MM.1S (cell line): ENCODE measurements at places on chromosomes 7 and 10.

- DNase-seq = no peak
Observed at GRCh38 chr10:58637352-58637751, 124.7 kb downstream of the BICC1 start.

- DNase-seq = no peak
Observed at GRCh38 chr10:133530506-133530905, 3.3 kb downstream of the CYP2E1 start.

GRCh38 chr7:30925117-30925516 is 13.5 kb downstream of the AQP1 start:
- DNase-seq = no peak

DNA sequence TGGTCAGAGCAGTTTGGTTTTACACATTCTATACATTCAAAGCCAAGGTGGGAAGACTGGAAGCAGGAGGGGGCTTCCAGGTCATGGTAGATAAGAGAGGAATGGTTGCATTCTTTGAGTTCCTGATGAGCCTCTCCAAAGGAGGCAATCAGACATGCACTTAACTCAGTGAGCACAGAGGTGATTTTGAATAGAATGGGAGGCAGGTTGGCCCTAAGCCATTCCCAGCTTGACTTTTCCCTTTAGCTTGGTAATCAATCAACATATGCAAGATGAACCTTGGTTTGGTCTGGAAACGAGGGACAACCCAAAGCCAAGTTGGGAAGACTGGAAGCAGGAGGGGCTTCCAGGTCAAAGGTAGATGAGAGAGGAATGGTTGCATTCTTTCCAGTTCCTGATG is 31.4 kb downstream of the TCERG1L start:
- no peak for DNase-seq

DNA sequence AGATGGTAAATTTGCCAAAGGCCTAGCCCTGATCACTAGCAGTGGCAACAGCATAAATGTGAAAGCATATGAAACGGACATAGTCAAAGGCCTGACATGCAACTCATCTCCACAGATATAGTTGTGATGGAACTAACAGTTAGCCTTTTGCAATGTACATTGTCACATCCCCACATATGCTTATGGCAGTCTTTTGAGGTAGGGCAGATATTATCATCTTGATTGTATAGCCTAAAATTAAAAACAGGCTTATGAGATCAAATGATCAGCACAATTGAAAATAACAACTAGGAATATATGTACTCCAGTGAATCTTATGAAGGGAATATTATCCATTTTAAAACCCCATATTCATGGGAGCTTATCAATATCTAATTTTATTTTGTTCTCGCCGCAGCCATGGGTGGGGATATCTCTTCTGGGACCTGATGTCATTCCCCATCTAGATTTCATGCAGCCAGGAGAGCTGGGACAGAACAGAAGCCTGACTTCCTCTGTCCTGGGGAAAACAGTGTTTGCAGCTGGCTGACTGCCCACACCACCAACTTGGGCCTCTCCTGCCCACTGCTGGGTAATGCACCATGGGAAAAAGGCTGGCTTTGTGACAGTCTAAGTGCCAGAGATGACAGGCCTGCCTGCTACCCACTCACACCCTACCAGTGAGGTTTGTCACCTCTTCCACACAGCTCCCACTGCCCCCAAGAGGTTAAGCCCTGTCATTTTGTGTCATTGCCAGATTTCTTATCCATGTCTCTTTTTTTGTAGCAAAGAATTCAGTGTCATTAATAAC is 180.2 kb upstream of the FZD1 start:
- no peak for DNase-seq

GRCh38 chr7:100602889-100603725 is 944 bp downstream of the PCOLCE start:
- DNase-seq = no peak

DNA sequence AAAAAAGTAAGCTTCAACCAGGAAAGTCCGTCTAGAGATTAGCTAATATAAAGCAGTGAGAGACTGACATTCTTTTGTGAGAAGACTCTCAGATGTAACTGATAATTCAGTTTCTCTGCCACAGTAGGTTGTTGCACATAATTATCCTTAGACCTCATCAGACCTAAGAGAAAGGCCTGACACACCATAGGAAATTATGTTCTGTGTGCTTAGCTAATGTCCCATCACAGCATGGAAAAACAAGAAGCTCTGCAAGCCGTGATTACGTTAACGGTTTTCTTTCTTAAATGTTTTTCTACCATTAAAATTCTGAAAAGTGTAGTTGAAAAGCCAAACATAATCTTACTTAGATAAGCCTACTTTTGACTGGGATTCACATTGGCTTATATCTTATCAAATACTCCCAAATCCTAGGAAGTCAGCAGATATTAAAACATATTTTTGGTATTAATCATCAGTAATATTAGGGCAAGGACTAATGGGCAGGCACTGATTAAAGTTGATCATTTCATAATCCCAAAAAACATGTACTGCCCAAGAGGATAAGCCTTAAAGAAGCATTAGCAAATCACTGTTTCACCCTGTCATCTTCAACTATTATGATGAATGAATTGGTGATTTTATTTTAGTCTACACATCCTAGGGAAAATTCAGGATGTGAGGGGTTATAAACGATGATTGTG is 5.2 kb downstream of the CSTF2T start:
- no peak for DNase-seq

GRCh38 chr7:137084607-137085380 is 216.3 kb downstream of the CHRM2 start:
- DNase-seq = no peak

- DNase-seq = no peak
Observed at GRCh38 chr7:45224832-45225231, 67.2 kb downstream of the RAMP3 start.

GRCh38 chr10:4450981-4451908 is 374.8 kb upstream of the AKR1E2 start:
- no peak for DNase-seq

DNA sequence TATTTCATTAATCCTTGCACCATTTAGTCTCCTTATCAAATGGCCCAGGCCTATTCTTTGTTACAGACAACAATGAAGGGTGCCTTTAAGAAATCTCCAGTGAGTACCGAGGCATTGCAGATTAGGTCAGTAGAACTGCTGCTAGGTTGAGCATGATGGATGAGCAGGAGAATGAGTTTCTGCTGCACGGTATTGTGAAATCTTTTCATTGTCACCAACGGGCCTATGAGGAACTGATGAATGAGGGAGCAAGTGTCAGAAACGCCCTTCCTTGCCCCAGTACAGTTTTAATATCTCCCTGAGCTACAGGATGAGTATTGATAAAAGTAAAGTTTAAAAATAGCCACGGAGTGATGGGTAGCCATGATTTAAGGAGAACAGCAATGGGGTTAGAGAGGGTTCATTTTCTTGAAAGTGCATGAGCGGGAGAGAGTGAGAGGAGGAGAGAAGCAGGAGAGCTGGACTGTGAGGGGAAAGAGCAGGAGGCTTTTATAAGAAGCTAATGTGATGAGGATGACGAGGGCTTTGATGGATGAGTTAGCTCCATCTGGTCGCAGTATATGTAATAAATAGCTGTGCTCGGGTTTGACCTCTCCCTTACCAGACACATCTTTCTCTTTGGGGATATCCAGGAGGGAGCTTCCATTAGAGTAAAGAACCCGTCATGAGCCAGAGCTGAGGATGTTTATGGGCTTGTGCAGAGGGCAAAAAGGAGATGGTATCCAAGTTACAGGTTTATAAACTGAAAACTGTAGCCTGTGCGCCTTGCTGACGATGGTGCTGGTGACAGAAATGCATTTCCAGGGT is 526.1 kb downstream of the LRMDA start:
- no peak for DNase-seq

GRCh38 chr7:122995600-122995999 is at the start of gene TAS2R16:
TAS2R16 (minus strand) TSS chr7:122995700; CDS start chr7:122995634, 66 bp downstream.
- DNase-seq = no peak
